ENCODE measurements at places on chromosomes 3 and 15. TPM values are rescaled to one million over a fixed set of nuclear protein-coding genes. Genes with fewer than 3 reads are reported as not detected.

The GOLGA6L4 gene
- 7.3 TPM for total RNA-seq

The EOMES gene
- not detected for total RNA-seq

The PSMA4 gene
- total RNA-seq: 109 TPM

The AGBL1 gene
- total RNA-seq: 0.13 TPM

The ARGFX gene
- total RNA-seq: not detected

The SLC38A3 gene
- total RNA-seq: not detected

The ECE2 gene
- total RNA-seq: 0.62 TPM

The GTPBP8 gene
- total RNA-seq: 26.0 TPM

The PPP2R3A gene
- total RNA-seq: 31.8 TPM

The TGM4 gene
- not detected for total RNA-seq

The CCR1 gene
- 12.3 TPM for total RNA-seq

The GHSR gene
- total RNA-seq: not detected

The ACY1 gene
- total RNA-seq: 21.4 TPM

The GP5 gene
- total RNA-seq: not detected

The PLSCR2 gene
- total RNA-seq: not detected

The WDR72 gene
- total RNA-seq: 1.7 TPM

The SKOR1 gene
- total RNA-seq: 2.2 TPM

The ITGA11 gene
- 3.8 TPM for total RNA-seq

The MCTP2 gene
- 8.2 TPM for total RNA-seq

The DUOXA2 gene
- total RNA-seq: not detected

The NSMCE3 gene
- total RNA-seq: 15.0 TPM

The OR4F15 gene
- total RNA-seq: not detected

The IL17RB gene
- 0.31 TPM for total RNA-seq

The IP6K1 gene
- total RNA-seq: 41.7 TPM

The LMLN gene
- 2.8 TPM for total RNA-seq

The BCHE gene
- total RNA-seq: 49.0 TPM

The TRH gene
- total RNA-seq: 0.30 TPM

The ADGRG7 gene
- total RNA-seq: not detected

The GREM1 gene
- 202 TPM for total RNA-seq

Data from gastroesophageal sphincter (tissue), 4 donors.